Hematopoietic multipotent progenitor cell treated with erythropoietin and hydrocortisone succinate and interleukin-3 and kit ligand, for 15 days (in vitro differentiated cells): ENCODE measurements at places on chromosomes 4 and X.

DNA sequence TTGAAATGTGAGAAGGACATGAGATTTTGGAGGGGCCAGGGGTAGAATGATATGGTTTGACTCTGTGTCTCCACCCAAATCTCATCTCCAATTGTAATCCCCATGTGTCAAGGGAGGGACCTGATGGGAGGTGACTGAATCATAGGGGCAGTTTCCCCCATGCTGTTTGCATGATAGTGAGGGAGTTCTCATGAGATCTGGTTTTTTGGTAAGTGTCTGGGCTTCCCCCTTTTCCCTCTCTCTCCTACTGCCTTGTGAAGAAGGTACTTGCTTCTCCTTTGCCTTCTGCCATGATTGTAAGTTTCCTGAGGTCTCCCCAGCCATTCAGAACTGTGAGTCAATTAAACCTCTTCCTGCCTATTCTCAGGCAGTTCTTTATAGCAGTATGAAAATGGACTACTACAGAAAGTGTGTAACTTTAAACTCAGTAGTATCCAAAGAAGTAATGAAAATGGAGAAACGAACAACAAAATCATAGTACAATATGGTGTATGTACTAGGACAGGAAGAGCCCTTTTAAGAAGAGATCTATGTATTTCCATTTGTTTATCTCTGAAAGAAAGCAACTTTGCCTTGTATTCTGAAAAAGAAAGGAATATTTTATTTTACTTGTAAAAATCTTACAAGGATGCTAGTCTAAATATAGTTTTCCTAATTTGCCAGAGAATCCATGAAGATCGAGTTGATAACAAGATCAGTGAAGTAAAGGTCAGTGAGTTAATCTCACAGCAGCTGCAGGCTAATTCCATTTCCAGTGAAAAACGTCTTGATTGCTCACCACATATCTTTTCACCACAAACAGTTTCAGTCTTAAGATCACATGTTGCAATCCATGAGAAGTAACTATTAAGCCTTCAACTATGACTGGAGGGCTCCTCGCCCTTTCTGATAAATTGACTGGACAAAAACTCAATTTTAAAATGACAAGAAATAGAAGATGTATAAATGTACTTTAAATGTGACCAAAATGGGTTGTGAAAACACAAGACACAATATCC, 20.5 kb downstream of the PKD2 start:
- DNase-seq, result no peak

GRCh38 chr4:138897811-138898226, 117.8 kb upstream of the NOCT start:
- no peak for DNase-seq

GRCh38 chr4:183242291-183242690, 77.8 kb downstream of the CLDN22 start:
- no peak for DNase-seq

DNA sequence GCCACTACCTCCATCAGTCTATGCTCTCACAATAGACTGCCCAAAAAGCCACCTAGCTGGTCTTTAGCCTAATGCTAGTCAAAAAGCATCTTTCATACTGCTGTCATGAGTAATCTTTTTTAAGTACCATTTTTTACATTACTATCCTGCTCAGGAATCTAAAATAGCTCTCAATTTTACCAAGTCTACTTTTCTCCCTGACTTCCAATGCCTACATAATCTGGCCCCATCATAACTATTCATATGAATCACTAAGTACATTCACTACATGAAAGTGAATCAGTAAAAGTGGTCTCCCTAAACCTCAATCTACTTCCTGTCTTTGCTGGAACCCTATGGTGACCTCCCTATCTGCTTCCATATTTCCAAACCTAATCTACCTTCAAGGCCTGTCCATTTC, 105.9 kb downstream of the THOC2 start:
- DNase-seq, result no peak

- DNase-seq, result no peak
Observed at GRCh38 chr4:176380352-176381157, 60.8 kb downstream of the SPCS3 start.

DNA sequence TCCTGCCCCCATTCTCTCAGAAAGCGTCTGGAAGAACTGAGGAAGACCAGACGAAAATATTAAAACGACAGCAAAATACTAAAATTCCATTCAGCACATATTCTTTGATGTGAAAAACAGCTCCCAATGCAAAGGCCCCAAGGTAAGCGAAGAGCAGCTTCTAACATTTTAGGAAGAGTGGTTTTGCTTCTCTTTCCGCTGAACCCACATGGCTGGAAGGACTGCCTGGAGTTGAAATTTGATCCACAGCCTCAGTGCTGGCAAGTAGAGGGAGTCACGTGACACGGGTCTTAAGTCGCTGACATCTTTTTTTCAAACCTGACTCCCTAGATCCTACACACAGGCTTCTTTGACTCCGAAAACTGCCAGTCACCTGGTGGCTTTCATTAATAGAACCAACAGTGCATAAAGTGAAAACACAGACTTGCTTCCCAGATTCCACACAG, at the start of gene FAM13A:
Gene FAM13A, minus strand, starts transcription at position 233 of the 446 bp plus-strand sequence. Its CDS starts 221 bp downstream, at position 12.
- peak; percentile 83 for DNase-seq

GRCh38 chrX:24979081-24979480, 36.7 kb downstream of the ARX start:
- no peak for DNase-seq

DNA sequence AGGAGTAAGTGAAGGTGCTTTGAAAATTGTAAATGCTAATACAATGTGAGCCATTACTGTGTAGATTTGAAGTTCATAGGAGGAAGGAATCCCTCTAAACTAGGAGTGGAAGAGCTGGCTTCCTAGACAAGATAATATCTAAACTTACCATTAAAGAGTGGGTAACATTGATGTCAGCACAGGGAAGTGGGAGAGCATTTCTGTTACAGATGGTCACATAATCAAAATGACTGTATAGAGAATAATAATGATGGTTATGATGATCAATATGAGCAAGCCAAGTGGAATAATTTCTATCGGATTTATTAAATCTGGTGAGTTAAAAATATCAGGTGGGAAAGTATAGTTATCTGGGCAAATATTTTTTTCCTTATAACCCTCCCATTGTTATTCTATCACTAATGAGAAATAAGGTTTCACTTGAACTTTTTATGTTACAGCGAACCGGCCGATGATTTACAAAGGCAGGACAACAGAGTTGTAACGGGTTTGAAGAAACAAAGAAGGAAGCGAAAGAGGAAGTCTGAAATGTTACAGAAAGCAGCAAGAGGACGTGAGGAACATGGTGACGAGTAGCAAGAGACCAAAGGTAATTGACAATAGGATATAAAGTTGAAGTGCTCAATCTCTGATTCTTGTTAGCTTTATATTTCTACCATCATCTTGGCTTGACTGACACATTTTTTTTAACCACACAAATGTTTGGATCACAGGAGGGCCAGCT, 43.5 kb downstream of the FMR1NB start:
- DNase-seq, result no peak

GRCh38 chr4:38751341-38752010, 31.3 kb downstream of the TLR10 start:
- no peak for DNase-seq

DNA sequence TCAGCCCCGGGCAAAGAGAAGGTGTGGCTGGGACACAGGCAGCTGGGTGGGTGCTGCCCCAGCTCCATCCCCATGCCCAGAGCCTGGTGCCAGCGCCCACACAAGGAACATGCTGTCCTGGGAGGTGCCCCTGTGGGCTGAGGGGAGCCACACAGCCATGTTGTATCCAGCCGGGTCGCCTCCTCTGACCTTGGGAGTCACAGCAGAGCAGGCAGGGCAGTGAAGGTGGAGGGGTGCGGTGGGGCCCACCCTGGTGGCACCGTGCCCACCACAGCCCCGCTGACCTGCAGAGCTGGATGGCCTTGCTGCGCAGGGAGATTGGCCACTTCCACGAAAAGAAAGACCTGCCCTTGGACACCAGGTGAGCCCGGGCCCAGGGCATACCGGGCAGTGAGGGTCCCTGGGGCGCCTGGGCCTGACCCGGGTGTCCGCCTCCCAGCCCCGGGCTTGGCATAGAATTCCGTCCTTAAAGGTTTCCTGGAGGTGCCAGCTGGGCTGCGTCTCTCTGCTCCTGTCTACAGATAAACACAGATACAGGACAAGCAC, 18.7 kb upstream of the ADD1 start:
- no peak for DNase-seq

DNA sequence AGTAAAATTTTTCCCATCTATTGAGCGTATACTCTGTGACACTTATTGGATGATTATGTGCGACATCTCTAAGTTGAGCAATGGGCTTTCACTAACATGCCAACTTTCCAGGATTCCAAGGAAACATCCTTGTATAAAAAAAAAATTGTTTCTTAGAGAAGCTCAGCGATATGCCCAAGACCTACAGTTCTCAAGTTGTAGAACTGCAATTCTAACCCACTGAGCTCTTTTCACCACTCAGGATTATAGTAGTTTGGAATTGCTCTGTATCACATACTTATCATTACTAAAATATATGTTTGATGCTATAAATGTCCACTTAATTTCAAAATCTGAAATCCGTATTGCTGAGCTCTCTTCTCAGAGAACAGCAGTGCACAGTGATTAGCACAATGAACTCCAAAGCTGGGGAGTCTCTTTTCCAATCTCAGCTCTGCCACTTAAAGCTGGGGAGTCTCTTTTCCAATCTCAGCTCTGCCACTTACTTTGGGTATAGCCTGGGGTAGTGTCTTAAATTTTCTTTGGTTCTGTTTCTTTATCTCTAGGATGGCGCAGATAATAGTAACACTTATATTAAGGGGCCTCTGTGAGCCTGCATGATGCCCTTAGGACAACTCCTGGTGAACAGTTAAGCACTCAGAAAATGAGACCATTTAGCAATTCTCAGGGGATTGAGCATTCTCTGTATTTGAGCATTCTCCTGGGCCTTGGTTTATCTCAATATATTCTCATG, 1722.2 kb upstream of the AGA start:
- no peak for DNase-seq

- peak; percentile 85 for DNase-seq
Observed at GRCh38 chr4:6720202-6720699, 4.3 kb downstream of the BLOC1S4 start.

DNA sequence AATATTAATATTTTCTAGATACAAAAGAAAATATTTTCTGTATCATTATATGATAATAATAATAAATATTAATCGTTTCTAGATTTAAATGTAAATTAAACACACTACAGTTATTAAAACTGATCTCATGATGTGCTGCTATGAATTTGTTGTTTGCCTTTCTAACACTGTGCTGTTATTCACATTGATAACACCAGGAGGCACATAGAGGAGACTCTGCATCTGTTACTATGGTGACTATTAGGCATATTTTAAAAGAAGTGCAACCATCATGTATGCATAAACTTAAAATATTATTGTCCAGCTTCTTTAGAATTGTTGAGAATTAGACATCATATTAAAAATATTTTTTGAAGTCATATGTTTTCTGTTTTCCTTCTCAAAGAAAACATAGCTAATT, 11.8 kb upstream of the PDGFC start:
- no peak for DNase-seq

- no peak for DNase-seq
Observed at GRCh38 chr4:67674098-67674497, 26.9 kb downstream of the UBA6 start.
